ENCODE measurements at places on chromosomes 13 and 19. TPM values are rescaled to one million over a fixed set of nuclear protein-coding genes. Genes with fewer than 3 reads are reported as not detected.

Gene GPI
- 141 TPM for total RNA-seq

Gene WTIP
- total RNA-seq = 37.8 TPM

Gene NPAS1
- total RNA-seq = 0.28 TPM

Gene ZSCAN18
- 27.4 TPM for total RNA-seq

Gene KLK14
- not detected for total RNA-seq

Gene KIR2DL1
- total RNA-seq = not detected

Gene KLF5
- 0.37 TPM for total RNA-seq

Gene ZNF66
- total RNA-seq = 0.71 TPM
